ENCODE measurements at places on chromosomes 1 and 21.

DNA sequence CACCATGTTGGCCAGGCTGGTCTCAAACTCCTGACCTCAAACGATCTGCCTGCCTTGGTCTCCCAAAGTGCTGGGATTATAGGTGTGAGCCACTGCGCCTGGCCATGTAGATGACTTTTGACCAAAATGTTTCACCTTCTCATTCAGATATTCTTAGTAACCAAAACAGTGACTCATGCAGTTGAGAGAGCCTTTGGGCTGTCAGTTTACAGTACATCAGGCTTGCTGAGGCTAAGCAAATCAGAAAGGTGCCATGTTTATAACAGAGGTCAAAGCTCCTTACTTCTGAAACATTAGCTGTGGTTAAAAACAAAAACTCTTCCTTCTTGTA is 21.0 kb downstream of the CNIH4 start:
- DNase-seq = no peak

DNA sequence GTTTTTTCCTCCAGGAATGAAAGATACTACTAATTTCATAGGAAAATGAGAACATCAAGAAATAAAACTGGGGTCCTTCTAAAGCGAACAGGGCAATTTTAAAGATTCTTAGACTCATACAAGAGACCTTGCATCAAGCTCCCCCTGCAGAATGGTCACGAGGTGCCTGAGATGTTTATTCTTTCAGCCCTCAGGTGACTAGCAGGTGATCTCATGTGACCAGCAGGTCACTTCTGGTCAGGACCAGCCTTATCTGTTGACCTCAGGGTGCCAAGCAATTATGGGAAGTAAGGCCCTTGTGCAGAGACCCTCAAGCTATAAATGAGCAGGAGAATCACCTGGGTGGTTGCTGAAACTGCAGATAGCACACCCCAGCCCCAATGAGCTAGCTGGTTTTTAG is 20.6 kb upstream of the TMEM51 start:
- DNase-seq = no peak

GRCh38 chr1:11214698-11215380 is 25.7 kb downstream of the ANGPTL7 start:
- DNase-seq = no peak

DNA sequence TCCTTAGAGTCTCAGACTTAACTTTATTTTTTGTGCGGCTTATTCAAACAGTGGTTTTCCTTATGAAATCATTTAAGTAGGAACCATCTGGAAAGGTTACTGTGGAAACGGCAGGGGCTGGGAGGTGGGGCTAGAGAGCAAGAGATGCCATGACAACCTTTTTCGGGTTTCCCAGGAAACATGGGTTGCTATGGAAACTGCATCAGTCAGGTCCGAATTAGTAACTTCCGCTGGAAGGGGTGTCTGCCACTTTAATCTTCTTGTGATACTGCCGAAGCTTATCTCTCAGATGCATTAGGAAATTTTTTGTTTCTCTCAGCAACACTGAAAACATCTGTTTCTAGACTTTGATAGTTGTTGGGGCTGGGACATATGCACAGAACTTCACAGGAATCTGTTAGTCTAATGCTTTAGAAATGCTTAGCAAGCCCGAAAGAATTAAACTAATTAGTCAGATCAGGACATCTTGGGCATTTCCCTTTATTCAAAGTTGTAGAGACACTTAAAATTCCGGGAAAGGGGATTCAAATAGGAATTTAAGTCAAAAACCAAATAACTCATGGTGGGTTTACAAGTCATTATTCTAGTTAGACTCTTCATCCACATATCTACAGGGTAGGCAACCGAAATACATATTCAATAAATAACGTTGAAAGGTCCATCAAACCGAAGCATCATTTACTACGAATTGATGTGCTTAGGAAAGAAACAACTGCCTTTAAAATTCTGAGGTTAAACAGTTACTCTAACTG is 2.6 kb downstream of the KCNA3 start:
- no peak for DNase-seq

DNA sequence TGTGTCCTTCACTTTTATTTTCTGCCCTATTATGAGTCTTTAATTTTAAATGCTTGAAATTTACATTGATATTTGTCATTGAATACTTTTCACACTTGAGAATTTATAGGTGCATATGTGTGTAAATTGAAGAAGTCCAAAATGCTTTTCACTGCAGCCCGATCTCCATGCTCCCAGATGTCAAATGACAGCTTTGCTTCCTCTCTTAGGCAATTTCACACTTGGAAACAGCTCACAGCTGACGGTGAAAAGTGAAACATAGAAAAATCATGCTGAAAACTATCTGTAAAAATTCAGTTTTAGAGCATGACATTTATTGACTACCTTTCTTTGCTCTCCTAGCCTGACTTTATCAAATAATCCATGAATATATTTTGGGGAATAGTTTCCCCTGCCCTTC is 196.0 kb downstream of the RPS6KC1 start:
- no peak for DNase-seq

DNA sequence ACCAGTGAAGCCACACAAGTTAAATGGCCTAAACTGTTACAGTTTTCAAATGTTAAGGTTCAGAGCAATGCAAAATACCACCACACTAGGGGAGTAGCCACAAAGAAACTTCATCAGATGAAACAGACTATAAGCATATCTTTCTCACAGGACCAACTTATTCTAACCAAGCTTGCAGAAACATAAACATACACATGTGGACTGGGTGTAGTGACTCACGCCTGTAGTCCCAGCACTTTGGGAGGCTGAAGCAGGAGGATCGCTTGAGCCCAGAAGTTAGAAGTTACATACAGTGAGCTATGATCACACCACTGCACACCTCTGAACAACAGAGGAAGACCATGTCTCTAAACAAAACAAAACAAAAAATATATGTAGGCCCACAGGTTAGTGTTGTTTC is 17.3 kb downstream of the WDR47 start:
- no peak for DNase-seq

Data from NCI-H460 (cell line).